Activated T-helper 17 cell treated with anti-CD3 and anti-CD28 coated beads, Interleukin-2, amount 50 U/mL, for 72 hours (primary cell): ENCODE measurements at places on chromosomes 2 and 18.
A peak's percentile ranks its signal among the peaks of the same experiment; 100 is the strongest.

DNA sequence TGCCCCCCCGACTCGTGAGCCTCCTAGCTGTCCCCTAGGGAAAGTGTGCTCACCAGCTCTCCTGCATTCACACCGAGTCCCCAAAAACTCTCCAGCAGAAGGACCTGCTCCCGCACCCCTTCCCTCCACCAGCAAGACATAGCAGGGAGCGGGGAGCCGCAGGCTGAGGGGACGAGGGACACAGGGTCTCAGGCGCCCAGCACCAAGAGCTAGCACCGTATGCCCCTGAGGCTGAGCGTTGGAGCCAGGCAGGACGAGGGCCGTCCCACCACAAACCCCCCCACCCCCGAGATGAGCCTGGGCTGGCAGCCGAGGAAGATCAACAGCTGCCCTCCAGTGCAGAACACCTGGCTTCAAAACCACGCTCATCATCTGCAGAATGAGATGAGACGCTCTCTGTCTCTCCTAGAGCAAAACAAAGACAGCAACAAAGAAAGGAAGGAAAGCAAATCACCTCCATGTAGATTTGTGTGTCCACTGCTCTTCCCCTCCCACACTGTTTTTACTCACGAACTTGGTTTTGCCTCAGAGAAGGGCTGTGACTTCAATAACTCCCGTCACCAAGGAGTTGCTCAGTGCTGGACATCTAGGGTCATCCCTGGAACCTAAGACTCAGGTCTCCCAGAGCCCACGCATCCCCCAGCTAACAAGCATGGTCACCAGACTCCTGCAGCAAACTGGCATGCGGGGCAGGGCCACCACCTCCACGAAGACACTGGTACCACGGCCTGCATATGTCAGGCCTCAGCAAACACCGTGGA lies 39.7 kb upstream of the SALL3 start:
- no peak overlapping the region for H3K4me3 ChIP-seq
- H3K4me1 ChIP-seq: peaks cover 10% of the 10 kb centered on the region
- no peak overlapping the region for H3K27ac ChIP-seq
- H3K27me3 ChIP-seq: peaks cover 15% of the 10 kb centered on the region
- H3K36me3 ChIP-seq: no peaks in the 10 kb centered on the region
- no peak for ATAC-seq

GRCh38 chr2:218557941-218558340 lies 10.2 kb downstream of the USP37 start:
- peaks cover 18% of the 10 kb centered on the region for H3K4me1 ChIP-seq
- no peak overlapping the region for H3K4me3 ChIP-seq
- peaks cover 100% of the 10 kb centered on the region for H3K36me3 ChIP-seq
- no peak overlapping the region for H3K27ac ChIP-seq

GRCh38 chr2:171345971-171346722 lies 87.6 kb downstream of the METTL8 start:
- peak overlapping the region; percentile 83 for H3K27ac ChIP-seq
- H3K4me1 ChIP-seq: peaks cover 28% of the 10 kb centered on the region
- no peaks in the 10 kb centered on the region for H3K27me3 ChIP-seq
- ATAC-seq: no peak

GRCh38 chr2:174342686-174343342 lies 8.1 kb downstream of the SP9 start:
- peak overlapping the region; percentile 58 for H3K4me3 ChIP-seq
- no peak for ATAC-seq
- peaks cover 30% of the 10 kb centered on the region for H3K36me3 ChIP-seq
- H3K27ac ChIP-seq: no peak overlapping the region
- H3K4me1 ChIP-seq: peaks cover 10% of the 10 kb centered on the region

DNA sequence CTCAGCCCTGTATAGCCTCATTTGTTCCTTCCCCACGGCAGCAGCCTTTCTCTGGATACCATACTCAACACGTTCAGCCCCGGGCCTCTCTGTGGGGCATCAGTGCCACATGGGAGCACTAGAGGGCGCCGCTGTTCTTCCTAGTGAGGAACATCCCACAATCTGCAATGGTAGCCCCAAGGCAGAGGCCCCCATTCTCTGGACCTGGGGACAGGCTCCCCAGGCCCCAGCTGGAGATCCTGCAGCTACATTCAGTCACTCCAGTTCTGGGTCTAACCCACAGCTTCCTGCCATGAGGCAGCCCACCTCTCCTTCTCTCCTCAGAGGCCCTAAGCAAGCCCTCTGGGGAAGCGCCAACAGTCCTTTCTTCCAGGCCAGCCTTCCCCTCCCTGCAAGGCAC lies 14.2 kb upstream of the SFXN5 start:
- no peaks in the 10 kb centered on the region for H3K27me3 ChIP-seq
- peaks cover 10% of the 10 kb centered on the region for H3K4me1 ChIP-seq
- no peak overlapping the region for H3K4me3 ChIP-seq
- peak overlapping the region; percentile 7 for H3K27ac ChIP-seq

DNA sequence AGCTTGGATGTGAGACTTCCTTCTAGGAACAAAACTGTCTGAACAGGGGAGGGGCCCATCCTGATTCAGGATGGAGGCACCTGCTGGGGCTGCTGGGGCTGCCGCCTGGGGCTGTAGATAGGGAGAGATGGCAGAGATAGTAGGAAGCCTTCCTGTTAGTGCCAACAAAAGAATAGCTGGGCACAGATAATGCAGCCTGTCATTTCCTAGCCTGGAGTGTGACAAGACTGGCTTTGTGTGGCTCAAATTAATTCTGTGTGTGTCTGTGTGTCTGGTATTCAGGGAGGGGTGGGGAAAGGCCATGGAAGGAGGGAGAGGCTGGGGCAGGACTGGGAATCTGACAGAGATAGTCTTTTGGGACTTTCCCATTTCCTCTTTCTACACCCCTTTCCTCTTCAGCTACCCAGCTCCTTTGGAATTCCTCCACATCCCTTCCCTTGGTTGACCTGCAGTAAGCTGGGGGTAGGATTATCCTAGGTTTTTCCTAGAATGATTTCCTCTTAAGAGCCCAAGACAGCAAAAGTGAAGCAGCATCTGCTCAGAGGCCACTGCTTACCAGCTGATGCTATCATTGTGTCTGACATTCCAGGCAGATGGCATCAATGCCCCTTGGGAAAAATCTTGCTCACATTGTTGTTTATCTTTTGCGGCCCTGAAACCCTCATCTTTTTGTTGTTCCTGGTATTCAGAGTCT lies 144.9 kb upstream of the LHCGR start:
- no peaks in the 10 kb centered on the region for H3K36me3 ChIP-seq
- H3K4me1 ChIP-seq: no peaks in the 10 kb centered on the region
- H3K27me3 ChIP-seq: peaks cover 13% of the 10 kb centered on the region
- no peak overlapping the region for H3K4me3 ChIP-seq
